ENCODE measurements at places on chromosomes 5 and 9.

DNA sequence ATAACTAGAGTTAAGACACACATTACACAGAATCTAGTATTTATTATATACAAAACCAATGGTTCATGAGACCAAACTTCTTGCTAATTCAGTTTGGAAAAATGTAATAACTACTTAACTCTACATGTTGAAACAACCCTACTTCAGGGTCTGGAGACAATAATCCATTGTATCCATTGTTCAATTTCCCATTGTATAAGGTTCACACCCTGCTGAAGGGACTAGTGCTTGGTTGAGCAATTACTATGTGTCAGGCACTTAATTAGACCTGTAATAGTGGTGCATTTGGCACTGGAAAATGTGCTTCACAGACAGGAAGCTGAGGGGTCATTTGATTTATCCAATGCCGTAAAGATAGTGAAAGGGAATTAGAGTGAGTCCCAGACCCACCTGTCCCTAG lies 114.3 kb upstream of the PAPPA start:
- DNase-seq: no peak

GRCh38 chr5:146447734-146448380 lies 724 bp downstream of the TCERG1 start:
- peak; percentile 53 for DNase-seq

DNA sequence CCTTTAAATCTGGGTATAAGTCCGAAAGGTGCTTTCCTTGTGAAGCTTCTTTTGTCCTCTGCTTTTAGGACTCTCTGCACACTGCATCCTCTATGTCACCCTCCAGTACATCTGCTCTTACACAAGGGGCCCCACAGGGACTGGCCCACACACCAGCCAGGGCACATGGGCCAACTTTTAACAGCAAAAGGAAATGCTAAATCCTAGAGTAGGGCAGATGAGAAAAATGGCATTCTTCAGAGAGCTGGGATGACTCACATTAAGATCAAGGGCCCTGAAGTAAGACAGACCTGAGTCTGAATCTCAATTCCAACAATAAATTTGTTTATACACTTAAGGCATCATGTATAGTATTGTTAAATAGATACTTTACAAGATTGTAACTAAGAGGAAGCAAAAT lies 40.3 kb upstream of the CDKN2B start:
- DNase-seq: no peak

GRCh38 chr9:84411683-84412267 lies 71.2 kb upstream of the SLC28A3 start:
- DNase-seq: no peak

- DNase-seq: no peak
Observed at GRCh38 chr5:38330207-38330606, 71.8 kb downstream of the EGFLAM start.

Measured in stimulated activated CD4-positive, alpha-beta T cell treated with anti-CD3 and anti-CD28 coated beads, Interleukin-2, amount 100 ng/mL, for 24 hours (primary cell).